Type B pancreatic cell (in vitro differentiated cells): ENCODE measurements at places on chromosomes 5 and 9.

DNA sequence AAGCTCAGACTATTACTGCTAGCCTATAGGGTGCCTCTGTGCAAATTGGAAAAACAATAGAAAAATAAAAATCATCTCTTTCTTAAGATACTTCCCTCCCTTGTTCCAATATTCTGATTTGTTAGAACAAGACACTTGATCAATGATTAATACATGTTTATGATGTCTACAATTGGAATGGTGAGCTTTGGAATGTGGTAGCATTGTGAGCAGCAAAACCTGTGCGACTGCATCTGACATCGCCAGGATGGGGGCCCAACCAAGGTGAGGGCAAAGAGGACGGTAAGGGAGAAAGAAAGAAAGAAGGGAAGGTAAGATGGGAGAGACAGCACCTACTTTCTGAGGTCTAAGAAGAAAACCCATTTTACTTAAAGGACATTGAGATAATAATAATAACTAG lies 183.0 kb upstream of the TRIM32 start:
- DNase-seq: no peak

GRCh38 chr9:12166518-12166917 lies 526.7 kb upstream of the TYRP1 start:
- no peak for DNase-seq

DNA sequence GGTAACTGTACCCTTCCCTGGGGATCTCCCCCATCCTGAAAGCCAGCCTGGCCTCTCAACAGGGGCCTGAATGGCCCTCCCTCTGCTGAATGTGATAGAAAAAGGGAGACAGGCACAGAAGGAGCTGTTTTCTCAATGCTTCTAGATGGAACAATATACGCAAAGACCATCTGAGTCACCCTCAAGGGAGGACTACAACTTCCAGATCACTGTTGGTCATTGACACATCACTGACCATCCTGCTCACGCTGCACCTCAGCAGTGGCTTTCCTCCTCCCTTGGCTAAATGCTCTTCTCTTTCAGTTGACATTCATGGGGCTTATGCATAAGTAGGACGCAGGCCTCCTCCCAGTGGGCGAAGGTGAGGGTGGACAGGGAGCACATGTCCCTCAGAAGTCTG lies 112.2 kb upstream of the SHB start:
- no peak for DNase-seq

DNA sequence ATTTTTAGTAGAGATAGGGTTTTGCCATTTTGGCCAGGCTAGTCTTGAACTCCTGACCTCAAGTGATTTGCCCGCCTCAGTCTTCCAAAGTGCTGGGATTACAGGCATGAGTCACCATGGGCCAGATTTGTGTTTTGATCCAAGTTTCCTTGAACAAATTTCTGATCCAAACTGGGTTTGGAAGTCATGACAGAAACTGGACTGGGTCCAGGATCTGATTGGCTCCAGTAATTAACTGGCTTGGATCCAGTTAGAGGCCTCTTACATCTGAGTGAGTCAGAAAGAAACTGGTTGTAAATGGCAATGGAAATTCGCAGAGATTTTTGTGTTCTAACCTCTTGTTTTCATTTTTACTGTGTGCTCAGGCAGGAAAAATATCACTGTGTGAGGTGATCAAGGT lies 141.6 kb downstream of the SLC25A46 start:
- no peak for DNase-seq
